ENCODE measurements at places on chromosomes 1 and 21.
A peak's percentile ranks its signal among the peaks of the same experiment; 100 is the strongest.

DNA sequence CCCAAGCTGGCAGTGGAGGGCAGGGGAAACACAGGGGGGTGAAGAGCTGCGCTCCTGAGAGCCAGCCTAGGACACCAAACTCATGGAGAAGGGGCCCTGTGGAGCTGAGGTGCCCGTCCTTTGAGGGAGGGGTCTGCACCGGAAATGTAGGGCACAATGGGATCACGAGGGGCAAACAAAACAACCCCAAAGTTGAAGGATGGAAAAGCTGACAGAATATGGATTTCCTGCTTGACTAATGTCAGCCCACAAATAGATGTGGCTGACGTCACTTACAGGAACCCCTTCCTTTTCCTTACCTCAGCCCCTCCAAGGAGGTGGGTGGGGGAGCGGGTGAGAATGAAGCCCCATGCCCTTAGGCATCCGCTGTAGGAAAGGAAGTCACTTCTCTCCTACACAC is 110.9 kb downstream of the KCNN3 start:
- DNase-seq: peak; percentile 80

DNA sequence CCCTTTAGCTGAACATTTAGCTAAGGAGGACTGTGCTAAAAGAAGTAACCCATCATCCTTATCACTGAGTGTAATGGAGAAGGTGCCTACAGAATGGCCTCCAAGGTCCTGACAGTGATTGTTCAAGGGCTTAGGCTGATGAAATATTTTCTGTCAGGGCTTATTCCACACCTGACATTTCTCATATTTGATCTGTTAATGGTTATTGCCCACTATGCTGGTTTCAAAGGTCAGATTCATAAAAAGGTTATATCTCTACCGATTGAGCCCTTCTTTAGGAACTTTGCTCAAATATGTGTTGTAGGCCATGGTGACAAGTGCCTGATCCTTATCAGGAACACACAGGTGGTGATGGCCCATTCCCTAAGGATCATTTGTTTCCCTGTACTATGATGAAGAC is 766.4 kb upstream of the ADGRL2 start:
- no peak for DNase-seq

DNA sequence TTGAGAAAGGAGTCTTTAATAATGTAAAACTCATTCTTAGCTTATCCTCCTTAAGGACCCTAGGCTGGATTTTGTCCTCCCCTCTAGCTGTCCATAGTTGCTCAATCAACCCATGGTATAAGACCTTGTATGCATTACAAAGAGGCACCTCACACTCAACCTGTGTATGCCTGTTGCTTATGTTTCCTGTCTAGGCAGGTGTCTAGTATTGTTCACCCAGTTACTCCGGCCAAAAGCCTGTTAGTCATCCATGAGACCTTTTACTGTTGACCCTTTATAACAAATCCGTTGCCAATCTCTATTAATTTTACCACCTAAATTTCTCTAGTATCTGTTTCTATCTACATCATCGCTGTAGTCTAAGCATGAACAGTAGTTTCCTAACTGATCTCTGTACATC is 3.7 kb downstream of the LYPLAL1 start:
- DNase-seq: no peak

DNA sequence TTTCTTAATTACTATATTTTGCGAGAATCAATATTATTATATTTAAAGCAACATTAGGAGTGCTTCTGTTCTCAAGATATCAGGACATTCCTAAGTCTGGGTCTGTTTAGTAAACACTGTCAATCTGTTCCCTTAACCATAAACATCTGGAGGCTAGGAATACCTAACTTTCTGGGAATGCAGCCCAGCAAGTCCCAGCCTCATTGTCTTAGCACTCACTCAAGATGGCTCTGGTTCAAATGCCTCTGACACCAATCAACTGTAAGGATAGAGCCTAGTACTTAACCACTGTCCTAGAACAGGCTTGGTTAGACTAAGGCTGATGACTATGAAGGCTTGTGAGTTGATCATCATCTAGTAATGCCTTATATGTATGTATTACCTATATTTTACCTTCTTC is 61.5 kb downstream of the TNN start:
- DNase-seq: no peak

DNA sequence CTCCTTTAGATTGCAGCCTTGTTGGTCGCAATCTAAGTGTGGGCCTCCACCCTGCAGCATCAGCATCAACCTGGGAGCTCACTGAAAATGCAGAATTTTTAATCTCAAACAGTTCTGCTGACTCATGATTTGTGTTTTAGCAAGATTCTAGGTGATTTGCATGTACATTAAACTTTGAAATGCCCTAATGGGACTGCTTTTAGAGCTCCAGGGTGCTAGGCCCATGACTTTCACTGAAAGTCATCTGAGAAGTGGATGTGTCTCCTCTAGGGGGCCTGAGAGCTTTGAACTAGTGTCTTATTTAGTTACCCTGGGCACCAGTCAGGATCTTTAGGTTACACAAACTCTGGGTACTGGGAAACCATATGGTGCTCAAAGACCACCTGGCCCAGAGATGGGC is 9.0 kb downstream of the TRIM67 start:
- DNase-seq: no peak

DNA sequence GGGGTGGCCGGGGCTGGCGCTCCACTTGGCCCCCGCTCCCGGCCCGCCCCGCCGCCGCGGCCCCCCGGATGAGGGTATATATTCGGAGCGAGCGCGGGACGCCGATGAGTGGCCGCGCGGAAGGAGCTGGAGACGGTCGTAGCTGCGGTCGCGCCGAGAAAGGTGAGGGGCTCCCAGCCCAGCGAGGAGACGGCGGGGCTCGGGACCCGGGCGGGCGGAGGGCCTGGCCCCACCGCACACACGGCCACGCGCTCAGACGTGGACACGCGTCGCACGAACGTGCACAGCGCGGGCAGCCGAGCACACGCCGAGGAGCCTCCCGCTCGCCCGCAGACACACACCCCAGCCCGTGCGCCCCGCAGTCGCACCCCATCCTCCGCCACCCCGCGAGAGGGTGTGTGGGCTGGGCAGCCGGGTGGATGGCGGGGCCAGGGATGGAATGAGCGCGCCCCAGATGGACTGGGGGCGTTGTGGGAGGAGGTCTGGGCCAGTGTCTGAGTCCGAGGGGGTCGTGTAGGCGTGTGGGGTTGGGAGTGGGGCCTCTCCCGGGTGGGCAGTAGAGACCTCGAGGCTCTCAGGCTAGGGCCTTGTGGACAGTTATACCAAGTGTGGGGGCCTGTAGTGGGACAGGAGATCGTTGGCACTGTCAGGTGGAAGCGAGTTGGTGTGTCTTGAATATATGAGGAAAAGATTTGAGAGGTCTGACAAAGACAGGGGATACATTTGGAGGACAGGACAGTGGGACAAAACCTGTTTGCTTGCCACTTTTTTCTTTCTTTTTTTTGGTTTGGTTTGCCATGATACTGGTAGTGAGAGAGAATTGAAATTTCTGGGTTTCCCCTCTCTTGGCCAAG is at the start of gene UAP1:
TSS of gene UAP1 (plus strand) at position 107 of the 854 bp plus-strand sequence. CDS start 4,347 bp downstream, outside the sequence.
- DNase-seq: no peak

DNA sequence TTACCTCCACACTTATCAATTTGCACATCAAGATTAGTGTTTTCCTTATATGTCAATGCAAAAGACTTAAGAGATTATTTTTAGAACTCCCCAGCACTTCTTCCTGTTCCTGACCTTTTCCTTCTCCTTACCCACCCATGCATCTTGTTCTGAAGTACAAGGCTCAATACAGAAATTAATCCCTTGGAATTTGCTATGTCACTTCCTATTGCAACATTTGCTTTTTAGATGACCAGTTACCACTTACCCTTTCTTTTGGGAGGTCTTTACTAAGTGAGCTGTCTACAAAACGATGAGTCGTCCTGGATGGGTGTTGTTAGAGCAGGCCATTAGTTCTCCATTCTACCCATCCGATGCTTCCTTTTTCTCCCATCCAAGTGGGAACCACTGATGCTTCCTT is 221.2 kb downstream of the FMN2 start:
- DNase-seq: no peak

DNA sequence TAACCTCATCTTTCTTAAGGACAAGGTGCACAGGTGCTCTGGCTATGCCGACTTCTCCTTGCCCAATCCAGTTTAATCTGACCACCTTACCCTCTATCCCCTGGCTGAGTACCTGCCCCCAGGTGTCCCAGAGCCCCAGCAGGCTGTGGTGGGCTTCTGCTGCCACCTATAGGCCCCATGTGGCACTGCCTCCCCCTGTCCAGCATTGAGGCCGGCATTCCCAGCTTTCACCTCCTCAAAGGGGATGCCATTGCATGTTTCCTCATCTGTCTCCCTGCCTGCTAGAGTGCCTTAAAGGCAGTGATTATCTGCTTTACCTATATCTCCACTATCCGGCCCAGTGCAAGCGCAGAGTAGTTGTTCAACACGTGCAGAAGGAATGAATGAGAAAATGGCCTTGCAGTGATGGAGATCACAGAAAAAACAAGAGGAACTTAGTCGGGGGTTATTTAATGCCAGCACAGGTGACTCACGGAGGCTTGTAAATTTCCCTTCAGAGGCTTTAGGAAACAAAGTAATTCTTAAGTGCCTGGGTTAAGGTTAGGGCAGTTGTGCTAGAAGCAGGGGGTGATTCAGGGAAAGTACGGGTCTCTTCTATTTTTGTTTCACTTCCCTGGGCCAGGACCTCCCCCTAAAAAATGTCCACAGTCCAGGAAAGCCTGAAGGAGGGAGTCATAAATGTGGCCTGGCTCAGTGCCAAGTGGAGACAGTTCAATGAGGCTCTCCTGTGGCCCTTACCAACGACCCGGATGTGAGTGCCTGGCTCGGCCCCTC is 131.8 kb upstream of the NGF start:
- peak; percentile 81 for DNase-seq

DNA sequence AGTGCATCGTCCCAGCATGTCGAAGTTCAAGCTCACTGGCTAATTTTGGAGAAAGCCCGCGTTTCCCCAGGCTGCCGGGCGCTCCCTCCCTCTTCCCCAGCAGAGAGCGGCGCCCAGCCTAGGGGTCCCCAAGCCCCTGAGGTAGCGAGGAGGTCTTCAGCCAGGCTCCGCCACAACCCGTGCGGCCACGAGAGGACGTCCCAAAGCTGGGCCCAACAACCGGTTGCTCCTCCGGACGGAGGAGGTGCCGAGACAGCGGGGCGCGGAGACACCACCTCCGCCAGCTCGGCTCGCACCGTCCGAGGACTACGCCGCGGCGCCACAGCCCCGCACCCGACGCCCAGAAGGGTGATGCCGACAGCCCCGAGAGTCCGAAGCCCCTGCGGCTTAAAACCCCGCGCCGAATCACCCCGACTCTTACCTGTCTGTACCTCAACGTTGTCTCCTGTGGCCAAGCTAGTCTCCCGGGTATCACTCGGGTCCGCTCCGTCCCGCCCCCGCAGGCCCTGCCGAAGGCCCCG is at the start of gene DENND2C:
TSS of gene DENND2C (minus strand) at position 488 of the 521 bp plus-strand sequence. CDS start 44,065 bp downstream, outside the sequence.
- no peak for DNase-seq

Measured in suppressor macrophage treated with lipopolysaccharide for 1 hour (primary cell).